Progenitor cell of endocrine pancreas (in vitro differentiated cells): ENCODE measurements at places on chromosomes 5 and 9. TPM values are rescaled to one million over a fixed set of nuclear protein-coding genes. Genes with fewer than 3 reads are reported as not detected.

GRCh38 chr5:31516802-31517201 is 15.1 kb downstream of the DROSHA start:
- peaks cover 16% of the 10 kb centered on the region for H3K36me3 ChIP-seq
- H3K27me3 ChIP-seq = no peaks in the 10 kb centered on the region
- H3K4me1 ChIP-seq = no peaks in the 10 kb centered on the region

MED22 gene
- total RNA-seq = 48.4 and 49.2 TPM in 2 replicates

GRCh38 chr9:28810388-28811075 is 1237.3 kb upstream of the C9orf72 start:
- H3K36me3 ChIP-seq = no peaks in the 10 kb centered on the region
- H3K27ac ChIP-seq = no peak overlapping the region

DNA sequence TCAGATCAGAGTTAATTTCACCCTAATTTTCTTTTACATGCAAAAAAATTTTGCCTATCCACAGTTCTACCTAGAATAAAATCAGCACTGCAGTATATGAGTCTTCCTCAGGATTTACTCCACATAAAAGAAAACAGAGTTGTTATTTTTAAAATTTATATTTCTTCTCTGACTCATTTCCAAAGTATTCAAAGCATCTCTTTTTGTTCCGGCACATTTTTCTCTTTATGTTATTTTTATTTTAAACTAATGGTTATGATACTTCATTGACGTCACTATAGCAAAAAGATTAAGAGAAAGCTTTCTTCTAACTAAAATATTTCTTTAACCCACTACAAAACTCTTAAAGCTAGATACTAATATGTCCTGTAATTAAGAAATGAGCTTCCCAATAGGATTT is 590.4 kb downstream of the PRELID2 start:
- peaks cover 2% of the 10 kb centered on the region for H3K4me1 ChIP-seq
- DNase-seq = no peak
- H3K36me3 ChIP-seq = no peaks in the 10 kb centered on the region
- no peak overlapping the region for H3K27ac ChIP-seq

- H3K4me1 ChIP-seq = peaks cover 10% of the 10 kb centered on the region
- no peak overlapping the region for H3K4me3 ChIP-seq
- no peaks in the 10 kb centered on the region for H3K27me3 ChIP-seq
- H3K27ac ChIP-seq = no peak overlapping the region
Measured at GRCh38 chr5:91357012-91357634, 26.0 kb downstream of the ARRDC3 start.

DNA sequence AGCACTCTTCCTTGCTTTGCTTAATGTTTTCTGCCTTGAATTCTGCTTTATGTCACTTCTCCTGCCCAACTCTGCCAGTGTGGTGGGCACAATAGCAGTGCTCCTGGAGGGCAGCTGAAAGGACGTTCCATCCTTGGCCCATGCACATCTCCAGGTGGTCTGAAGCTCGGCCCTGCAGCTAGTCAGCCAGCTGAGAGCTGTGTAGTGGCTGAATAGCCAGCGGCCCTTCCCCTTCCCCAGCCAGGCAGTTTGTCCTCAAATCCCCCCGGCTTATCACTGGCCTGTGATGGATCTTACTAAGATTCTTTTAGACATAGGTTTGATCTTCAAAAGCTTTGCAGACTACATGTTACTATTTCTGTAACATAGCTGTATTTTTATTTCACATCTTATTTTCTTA is 42.7 kb upstream of the ANGPTL2 start:
- no peak overlapping the region for H3K4me3 ChIP-seq
- peaks cover 3% of the 10 kb centered on the region for H3K36me3 ChIP-seq
- no peak for DNase-seq
